Spinal cord (tissue), 10 donors: ENCODE measurements at places on chromosomes 3 and 15. TPM values are rescaled to one million over a fixed set of nuclear protein-coding genes. Genes with fewer than 3 reads are reported as not detected.

GRCh38 chr3:94405258-94406035 is 342.6 kb downstream of the NSUN3 start:
- DNase-seq: no peak

GRCh38 chr15:70095408-70096214 is 2.1 kb downstream of the TLE3 start:
- DNase-seq: no peak

- DNase-seq: no peak
Observed at GRCh38 chr3:37701734-37702433, 159.8 kb upstream of the CTDSPL start.

DNA sequence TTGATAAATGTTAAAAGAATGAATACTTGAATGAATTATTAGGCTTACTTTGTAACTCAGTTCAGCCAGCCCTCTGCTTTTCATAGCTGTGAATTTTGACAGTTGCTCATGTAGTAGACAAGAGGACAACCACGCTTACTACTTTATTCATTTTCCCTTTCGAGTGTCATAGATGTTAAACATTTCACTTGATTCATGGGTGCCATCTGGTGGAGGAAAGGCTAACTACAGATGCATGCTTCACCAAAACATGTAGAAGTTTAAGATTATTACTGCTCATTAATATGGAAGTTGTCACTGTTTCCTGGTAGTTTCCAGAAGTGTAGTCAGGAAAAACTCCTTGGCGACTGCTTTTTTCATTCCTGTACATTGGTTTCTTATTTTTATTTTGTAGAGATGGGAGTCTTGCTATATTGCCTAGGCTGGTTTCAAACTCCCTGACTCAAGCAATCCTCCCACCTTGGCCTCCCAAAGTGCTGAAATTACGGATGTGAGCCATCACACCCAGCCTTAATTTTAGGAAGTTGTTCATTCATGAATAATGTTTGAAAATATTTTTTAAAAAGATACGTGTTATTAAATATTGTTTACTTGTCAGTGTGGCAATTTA is 163.2 kb downstream of the B3GALNT1 start:
- peak; percentile 57 for DNase-seq

PLA2G4D gene
- 0.06 TPM for total RNA-seq

OXNAD1 gene
- total RNA-seq: 23.9 TPM

- DNase-seq: no peak
Observed at GRCh38 chr15:99981839-99982658, 248.8 kb upstream of the LYSMD4 start.

GRCh38 chr15:70788114-70789049 is 25.0 kb upstream of the UACA start:
- no peak for DNase-seq

DNA sequence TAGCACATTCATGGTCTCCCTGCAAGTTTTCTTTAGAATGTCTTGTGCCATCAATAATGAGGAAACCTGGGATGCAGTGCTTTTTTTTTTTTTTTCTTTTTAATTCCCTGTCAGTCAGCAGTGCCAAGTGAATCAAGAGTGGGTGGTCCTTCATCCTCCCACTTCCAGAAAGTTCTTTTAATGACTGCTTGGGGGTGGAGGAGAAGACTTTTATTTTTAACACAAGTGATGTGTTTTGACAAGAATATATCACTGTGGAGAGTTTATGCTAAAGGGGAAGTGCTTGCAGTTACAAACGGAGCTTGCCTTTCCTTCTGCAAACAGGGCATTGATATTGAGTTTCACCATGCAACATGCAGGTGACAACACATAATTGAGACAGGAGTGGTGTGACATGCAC is 69.7 kb downstream of the CACNA2D3 start:
- no peak for DNase-seq

DNA sequence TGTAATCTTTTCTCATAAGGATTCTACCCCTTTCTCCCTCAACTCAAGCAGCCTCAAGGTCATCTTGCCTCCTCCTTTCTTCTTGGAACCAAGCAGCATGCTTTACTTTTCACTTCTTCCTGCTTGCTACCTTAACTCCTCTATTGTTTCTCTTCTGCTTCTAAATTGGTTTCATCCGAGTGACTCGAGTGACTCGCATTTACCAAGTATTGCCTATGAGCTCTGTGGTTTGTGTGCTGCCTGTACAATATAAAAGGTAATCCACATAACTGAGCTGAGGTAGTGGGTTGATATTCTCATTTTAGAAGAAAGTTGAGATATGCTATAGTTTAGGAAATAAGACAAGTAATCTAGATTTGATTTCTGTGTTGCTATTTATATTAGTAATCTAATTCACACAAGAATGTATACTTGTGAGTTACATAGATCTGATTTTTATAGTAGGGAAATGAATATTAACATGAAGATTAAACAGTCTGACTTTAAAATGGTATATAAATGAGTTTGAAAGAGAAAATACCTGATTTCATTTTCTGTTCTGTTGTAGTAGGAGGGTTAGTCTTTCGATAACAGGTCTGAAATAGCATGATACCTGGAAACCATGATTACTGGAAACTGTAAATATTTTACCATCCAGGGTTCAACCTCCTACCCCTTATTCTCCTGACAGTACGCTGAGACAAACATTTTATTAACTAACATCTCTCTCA is 5.5 kb downstream of the HHLA2 start:
- DNase-seq: no peak

- DNase-seq: no peak
Observed at GRCh38 chr3:124035463-124036121, 43.7 kb upstream of the ROPN1 start.

DNA sequence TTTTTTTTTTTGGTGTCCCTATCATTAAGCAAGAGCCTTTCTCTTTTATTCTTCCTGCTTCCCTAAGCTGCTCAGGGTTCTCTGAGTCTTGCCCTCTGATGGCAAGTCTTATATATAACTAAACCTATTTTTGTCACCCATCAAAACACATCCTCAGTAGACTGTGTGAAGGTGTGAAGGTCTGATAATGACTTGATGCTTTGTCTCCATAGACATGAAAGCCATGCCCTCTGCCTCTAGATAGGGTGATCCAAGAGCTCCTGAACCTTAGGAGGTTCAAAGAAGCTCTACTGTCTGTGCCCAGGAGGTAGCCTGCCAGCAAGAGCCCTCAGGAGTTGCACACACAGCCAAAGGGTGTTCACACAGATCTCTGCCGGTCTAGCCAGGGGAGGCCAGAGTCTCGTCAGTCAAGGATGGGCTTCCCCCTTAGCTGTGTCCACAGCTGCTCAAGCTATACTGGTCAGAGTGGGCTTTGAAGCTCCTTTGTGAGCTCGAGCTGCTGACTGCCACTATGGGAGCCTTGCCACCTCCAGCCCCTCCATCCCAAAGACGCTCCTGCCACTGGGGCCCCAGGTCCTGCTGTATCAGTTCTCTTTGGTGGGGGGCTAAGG is 13.1 kb upstream of the SNX22 start:
- DNase-seq: no peak

DNA sequence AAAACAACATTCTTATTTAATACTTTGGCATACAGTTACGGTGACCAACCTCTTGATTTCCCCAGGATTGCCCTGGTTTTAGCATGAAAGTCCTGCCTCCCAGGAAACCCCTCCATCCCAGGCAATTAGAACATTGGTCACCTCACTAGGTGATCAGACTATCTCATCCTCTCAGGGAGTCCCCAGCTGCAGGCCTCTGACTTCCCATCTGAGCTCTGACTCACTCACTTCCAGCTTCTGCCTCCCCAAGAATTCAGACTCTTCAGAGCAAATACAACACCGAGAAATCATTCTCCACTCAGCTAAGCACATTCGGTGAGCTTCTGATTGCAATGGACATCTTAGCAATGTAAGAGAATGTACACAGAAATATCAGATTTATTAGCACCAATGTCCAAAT is 92.4 kb upstream of the HES1 start:
- no peak for DNase-seq

- no peak for DNase-seq
Observed at GRCh38 chr3:12982619-12983101, 90.6 kb downstream of the IQSEC1 start.

GRCh38 chr15:89472785-89473256 is 23.6 kb downstream of the RHCG start:
- peak; percentile 57 for DNase-seq

ZNF860 gene
- total RNA-seq: 2.7 TPM

- DNase-seq: no peak
Observed at GRCh38 chr3:50617911-50618481, 1.0 kb downstream of the MAPKAPK3 start.

SMARCC1 gene
- 39.0 TPM for total RNA-seq
